ENCODE measurements at places on chromosomes 3 and 15.

DNA sequence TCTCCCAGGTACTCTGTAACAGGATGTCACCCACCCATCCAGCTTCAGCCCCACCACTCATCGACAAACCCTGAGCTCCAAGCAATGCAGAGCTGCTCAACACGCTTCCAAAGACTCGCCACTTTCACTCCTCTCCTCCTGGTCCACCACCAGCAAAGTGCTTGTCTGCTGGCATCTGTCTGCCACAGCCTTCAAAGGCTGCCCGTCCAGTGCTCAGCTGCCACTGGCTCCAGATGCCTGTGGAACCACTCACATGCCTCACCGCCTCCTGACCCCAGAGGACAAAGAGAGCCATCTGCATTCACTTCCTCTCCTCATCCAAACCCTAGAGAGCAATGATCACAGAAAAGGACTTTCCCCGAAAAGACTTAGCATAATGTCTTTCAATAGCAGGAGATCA is 109.5 kb upstream of the OCA2 start:
- DNase-seq: no peak

GRCh38 chr15:53811530-53811929 is 52.1 kb upstream of the WDR72 start:
- DNase-seq: no peak

DNA sequence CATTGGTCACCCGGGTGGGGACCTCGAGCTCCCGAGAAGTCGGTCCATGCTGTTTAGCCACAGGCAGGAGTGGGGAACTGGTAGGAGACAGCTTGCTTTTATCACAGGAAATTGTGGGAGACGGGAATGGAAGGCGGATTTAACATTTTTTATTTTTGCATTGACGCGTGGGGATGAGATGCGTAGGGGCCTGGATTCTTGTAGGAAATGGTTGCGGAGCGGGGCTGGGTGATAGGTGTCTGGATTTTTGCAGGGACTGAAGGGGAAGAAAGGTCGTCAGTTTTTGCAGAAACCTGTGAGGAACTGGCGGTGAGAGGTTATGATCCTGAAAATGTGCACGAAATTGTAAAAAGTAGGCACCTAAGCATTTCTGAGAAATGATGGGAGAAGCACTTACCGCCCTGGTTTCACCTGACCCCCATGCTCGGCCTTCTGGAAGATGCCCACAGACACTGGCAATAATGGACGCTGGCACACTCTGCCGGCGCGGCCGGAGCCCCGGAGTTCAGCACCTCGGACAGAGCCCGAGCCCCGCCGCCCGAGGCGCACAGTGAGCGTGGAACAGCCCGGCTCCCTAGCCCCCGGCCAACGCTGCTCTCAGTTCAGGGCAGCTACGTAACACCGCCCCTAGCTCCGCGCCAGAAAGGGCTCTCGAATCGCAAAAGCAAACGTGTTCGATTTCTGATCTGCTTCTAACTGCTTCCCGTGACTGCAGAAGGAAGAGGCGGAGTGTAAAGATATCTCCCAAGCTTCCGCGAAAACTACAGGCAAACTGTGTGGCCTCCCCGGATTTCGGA is 928 bp downstream of the ANKRD34C start:
- peak; percentile 5 for DNase-seq

DNA sequence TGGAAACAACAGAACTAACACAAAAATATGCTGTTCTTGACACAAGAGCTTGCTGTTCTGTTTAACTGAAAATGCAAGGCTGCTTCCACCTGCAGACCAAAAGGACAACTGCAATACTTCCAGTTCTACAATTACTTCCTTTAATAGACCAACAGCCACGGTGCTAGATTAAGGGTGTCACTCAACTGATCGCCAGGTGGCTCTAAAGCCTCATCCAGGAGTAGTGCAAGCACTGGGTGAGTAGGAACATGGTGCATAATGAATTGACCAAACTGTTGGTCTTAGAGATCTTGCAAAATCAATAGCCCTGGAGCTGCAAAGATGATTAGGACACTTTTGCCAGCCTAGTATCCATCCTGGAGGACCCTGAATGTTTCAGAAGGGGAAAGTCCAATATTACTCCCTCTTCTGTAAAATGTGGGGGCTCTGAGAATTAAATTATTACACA is 3.6 kb upstream of the CLDN16 start:
- DNase-seq: no peak

DNA sequence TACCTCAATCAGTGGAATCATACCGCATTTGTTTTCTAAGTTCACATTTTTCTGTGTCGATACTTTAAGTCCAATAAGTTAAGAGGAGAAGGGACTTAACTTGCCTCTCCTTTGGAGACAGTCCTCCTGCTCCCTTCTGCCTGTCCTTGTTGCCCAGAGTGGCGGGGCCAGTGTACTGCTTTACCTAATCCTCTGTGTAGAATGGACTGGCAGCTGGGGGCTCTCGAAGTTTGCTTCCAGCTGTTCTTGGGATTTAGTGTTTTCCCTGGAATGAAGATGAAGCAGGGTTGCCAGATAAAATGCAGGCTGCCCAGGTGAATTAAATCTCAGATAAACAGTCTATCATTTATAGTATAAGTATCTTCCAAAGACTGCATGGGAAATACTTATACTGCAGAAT is 287.6 kb upstream of the C2CD4B start:
- DNase-seq: no peak

- peak; percentile 12 for DNase-seq
Observed at GRCh38 chr3:42387802-42388651, 22.4 kb downstream of the LYZL4 start.

GRCh38 chr15:66482539-66482938 is 15.0 kb downstream of the SNAPC5 start:
- no peak for DNase-seq
